Stimulated activated naive CD4-positive, alpha-beta T cell treated with Interleukin-2 at 50 U/mL for 16 hours (primary cell): ENCODE measurements at places on chromosomes 2 and 18.

GRCh38 chr2:233822101-233822771 lies 32.1 kb downstream of the HJURP start:
- no peak for DNase-seq

DNA sequence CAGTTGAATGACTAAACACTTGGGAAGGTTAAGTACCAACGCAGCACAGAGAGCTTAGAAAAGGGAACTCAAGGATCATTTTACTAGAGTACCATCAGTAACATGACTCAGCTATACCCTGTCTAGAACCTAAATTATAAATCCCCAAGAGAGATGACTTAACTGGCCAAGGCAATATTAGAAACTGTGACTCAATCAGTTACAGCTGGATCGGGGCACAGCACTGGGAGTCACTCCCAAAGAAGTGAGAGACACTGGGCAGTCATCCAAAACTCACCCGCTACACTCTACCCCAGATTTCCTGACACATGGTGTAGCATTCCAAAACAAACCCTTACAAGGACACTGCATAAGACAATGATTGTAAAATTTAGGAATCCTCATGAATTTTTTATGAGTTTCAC lies 17.7 kb downstream of the IWS1 start:
- no peak for DNase-seq

DNA sequence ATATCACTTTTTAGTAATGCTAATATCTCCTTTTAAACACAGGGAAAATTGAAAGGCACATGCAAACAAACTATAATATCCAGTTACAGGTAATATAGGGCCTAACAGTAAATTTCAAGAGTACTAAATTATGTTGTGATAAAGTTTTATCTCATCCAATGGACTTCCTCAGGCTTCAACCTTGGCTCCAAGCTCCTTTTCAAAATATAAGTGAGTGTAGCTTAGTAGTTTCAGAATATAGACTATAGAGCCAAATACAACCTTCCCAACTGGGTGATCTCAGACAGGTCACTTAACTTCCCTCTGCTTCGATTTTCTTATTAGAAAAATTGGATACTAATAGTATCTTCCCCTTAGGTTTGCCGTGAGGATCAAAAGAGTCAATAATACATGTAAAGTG lies 93.5 kb upstream of the PARD3B start:
- DNase-seq, result no peak

DNA sequence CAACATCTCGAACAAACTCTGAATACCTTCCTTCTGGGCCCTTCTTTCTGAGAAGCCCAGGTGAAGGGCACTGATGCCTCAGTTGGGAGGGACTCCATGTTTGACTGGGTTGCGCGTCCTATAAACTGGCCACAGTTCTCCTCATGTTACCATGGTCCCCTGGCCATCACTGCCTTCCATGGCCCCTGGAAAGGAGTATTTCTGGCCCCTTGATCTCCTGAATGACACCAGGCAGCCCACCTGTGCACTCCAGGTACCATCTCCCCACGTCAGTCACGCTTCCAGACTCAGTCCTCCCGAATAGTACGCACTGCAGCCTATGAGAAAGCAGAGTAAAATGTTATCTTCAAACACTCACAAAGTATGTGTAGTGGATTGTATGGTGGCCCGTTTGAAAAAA lies 73.9 kb downstream of the ACKR3 start:
- no peak for DNase-seq

DNA sequence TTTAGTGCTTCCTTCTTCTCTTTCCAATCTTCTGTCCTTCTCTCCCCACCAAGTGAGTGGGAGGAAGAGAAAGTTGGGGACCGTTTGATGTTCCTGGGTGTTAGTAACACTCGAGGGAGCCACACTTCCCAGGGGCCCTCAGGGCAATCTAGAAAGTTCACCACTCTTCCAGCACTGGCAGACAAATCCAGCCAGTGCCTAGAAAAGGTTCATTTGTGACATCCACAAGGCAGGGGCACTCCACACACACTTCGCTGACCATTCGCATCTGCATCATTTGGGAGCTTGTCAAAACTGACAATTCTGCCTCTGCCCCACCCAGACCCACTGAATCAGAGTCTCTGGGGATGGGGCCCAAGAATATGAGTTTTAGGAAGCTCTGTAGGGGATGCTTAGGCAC lies 86.8 kb upstream of the ST3GAL5 start:
- DNase-seq, result no peak

GRCh38 chr2:64787698-64788097 lies 134.0 kb upstream of the SERTAD2 start:
- DNase-seq, result no peak

- no peak for DNase-seq
Measured at GRCh38 chr18:37598396-37598795, 32.8 kb upstream of the CELF4 start.

GRCh38 chr2:120278901-120279300 lies 26.2 kb downstream of the RALB start:
- DNase-seq, result no peak

DNA sequence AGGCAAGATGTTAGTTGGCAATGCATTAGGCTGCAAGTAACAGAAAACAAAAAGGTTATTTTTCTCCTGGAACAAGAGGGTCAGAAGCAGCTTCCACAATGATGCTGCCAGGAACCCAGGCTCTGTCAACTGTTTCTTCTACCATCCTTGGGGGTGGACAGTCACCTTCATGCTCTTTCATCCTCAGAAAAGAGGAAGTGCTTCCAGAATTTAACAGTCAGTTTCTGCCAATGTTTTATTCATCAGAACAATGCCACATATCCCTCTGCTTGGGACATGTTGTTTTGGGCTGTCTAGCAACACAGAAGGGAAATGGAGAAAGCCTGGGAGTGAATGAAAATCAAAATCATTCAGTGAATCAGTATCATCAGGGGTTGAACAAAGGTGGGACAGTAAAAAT lies 7.1 kb downstream of the TMEM182 start:
- no peak for DNase-seq

GRCh38 chr18:69727912-69728572 lies 219.6 kb downstream of the CD226 start:
- no peak for DNase-seq

DNA sequence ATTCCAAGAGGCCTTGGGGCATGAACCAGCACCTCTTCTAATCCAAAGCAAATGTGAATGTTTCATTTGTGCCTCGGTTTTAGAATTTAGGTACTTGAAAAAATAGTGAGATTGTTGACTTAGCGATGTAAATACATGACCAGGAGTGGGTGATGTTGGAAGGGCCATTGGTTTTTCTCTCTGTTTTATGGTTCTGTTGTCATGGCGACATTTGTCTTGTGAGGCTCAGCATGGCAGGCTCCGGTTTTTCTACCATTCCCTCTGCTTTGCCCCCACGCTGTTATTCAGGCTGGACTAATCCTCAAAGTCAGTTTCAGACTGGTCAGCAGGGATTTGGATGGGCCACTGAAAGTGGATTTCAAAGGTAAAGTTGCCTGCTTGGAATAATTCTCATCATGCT lies 255.4 kb downstream of the ALPK2 start:
- DNase-seq, result no peak

GRCh38 chr2:85724731-85725181 lies 29.0 kb upstream of the ATOH8 start:
- DNase-seq, result no peak

DNA sequence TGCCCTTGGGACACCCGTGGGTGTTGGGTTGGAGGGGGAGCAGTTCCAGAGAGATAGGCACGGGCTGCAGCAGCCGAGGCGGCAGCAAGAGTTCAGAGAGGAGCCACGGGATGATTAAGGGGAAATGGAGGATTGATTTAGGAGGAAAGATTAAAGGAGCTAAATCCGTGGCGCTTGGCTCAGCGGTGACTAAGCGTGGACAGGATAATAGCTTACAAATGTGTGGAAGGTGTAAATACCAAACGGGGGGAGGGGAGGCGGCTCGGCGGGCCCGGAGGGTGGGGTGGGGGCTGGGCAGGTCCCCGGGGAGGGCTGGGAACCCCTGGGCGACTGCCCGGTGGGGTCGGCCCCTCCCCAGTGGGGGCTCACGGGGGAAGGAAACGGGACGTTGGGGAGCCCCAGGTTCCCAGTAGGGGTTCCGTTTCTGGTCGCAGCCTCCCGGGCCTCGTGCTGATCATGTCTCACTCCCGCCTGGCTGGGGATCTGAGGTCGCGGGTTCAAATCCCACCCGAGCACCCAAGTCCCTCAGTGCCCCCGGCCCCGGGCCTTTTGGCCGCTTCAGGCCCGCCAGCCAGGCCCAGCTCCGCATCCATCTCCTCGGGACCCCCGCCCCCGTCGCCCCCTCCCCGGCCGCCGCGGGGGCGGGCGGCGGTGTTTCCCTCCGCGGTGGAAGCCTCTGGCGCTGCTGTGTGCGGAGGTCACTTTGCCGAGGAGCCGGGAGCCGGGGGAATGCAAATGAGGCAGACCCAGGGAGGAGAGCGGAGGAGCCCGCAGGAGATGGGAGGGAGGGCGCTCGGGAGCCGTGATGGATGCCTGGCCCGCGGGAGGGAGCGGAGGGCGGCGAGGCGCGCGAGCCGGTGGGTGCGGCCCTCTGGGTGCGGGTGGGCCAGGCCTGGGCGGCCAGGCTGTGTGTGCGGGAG lies 8.1 kb downstream of the ASIC4 start:
- no peak for DNase-seq
